ENCODE measurements at places on chromosomes 11 and 22. TPM values are rescaled to one million over a fixed set of nuclear protein-coding genes. Genes with fewer than 3 reads are reported as not detected.

Gene ZFTA
- 7.0 TPM for total RNA-seq

- no peak for DNase-seq
These were observed 7.8 kb downstream of the KCNA4 start for GRCh38 chr11:30009060-30009459.

DNA sequence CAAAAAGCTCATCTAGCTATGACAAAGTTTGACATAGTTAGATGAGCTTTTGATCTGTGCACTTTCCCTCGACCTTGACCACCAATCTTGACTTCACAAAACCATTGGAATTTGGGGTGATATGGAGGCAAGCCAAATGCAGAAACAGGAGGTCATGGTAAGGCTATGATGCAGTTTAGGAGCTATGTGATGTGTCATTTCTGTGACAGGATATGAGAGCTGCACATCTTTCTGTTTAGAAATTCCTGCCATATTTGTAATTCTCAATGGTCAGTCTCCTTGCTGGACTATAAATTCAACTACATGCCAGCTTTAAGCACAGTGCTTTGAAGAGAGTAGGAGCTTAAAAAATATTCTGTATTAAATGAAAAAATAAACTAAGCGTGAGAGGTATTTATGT is 12.9 kb downstream of the OR51B6 start:
- DNase-seq: no peak

GRCh38 chr11:61828629-61829407 is 718 bp downstream of the FADS2 start:
- DNase-seq: no peak

GRCh38 chr22:20414059-20414440 is 20.1 kb downstream of the ZNF74 start:
- no peak for DNase-seq

Gene KRTAP5-1
- not detected for total RNA-seq

Gene PTH
- not detected for total RNA-seq

Gene CSF2RB
- total RNA-seq: 0.13 TPM

Gene PLAAT2
- total RNA-seq: not detected

GRCh38 chr11:101363706-101364275 is 220.0 kb downstream of the TRPC6 start:
- no peak for DNase-seq

Gene CRYBB2
- not detected for total RNA-seq

DNA sequence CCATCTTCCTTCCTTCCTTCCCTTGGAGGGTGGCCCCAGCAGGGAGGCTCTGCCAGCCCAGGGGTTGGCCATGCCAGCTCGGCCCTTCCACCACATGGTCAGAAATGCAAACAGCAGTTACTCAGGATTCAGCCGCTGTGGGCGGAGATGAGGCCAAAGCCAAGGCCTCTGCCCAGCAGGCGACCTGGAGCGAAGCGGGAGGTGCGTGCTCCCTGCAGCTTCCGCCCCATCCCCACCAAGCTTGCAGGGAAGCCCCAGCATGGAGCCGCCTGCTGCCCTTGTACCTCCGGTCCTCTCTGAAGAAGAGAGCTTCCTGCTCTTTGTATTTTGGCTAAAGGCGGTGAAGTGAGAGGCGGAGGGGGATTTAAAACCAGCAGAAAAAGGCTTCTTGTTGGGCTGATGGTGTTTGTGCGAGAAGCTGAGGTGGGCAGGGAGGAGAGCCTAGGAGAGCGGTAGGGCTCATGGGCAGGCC is 50.4 kb downstream of the ANO1 start:
- DNase-seq: no peak

DNA sequence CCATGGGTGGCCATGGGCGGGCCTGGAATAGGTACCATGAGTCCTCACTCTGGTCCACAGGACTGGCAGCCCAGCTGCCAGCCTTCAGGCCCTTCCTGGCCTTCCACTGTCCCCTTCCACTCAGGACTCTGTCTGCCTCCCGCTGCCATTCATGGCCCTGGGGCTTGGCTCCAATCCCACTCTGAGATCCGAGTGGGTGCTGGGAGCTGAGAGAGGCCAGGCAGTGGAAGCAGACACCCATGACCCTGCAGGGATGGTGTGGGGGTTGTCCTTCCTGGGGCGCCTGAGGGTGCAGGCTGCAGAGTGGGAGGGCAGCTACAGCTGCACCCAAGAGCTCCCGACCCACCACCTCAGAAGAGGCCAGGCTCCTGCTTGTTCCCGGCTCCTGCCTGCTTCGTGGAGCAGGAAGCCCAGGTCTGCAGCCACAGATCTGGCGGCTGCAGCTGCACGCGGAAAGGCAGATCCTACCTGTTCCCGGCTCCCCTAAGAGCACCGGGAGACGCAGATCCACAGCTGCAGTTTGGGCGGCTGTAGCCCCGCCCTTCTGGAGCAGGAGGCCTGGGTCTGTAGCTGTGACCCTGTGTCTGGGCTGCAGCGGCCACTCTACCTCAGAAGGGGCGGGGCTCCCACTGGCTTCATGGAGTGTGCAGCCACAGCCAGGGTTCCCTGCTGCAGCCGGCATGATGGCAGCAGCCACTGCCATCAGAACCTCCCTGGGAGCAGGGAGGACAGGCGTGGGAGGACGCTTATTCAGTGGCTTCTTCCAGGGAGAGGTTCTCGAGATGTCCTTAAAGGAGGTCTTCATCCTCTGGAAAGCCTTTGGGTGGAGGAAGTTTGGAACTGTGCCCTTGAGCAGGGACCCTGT is 27.5 kb downstream of the IGHMBP2 start:
- no peak for DNase-seq

DNA sequence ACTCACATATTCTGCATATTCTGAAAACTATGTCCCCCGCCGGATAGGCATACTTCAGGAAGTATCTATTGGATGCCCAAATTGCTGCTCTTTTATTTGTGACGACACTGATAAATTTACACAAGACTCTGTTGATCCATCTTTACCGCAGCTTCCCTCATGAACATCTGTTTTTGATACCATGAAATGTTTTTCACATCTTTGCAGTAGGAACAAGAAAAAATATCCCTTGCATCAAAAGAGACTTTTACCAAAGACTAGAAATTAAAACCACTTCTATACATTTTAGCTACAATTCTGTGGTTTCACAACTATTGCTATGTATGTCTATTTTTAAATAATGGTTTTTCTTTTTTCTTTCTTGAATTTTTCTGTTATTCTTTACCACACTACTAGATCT is 15.3 kb downstream of the POU2AF2 start:
- no peak for DNase-seq

DNA sequence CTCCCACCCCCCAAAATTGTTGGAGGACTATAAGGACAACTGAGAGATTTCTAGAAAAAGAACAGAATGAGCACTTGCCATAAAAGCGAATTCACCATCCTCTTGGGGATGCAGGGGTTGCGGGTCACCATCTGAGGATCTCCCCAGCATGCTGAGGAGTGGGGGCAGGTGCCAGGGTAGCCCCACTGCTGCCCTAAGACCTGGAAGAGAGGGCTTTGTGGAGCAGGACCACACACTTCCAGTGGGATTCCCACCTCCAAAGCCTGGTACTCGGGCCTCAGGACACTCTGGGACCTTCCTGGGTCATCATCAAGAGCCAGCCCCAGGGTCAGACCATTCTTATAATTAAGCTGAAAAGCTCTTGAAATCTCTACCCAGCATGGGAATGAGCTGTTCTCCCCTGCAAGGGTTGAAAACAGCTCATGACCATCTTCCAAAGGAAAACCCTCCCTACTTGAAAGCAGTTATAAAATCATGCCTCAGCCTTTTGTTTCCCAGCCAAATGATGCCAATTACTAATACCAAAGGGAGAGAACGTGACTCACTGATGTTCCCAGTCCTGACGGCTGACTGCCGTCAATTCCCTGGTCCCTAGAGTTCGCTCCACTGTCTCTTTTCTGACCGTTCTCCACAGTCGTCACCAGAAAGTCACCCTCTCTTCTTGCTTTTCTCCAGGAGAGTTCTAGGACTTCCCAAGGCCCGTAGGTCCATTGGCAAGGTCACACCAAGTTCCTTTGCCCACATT is 76.8 kb upstream of the CREB3L1 start:
- DNase-seq: no peak

DNA sequence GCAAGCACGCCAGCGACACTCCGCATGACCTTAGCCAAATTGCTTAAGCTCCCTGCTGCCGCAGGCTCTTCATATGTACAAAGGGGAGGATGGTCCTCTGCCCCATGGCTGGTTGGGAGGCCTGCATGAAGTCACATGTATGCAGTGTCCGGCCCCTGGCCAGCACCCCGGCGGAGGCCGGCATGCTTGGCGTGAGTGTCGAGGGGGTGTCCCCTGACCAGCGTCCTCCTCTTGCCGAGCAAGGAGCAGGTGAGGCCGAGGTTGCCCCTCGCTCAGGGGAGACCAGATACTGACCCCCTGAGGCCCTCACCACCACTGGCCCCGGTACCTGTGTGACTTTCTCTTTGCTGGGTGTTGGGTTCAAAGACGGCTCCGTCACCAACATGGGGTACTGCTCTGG is 50.2 kb downstream of the DHCR7 start:
- DNase-seq: no peak

- no peak for DNase-seq
These were observed 99.8 kb upstream of the ALX4 start for GRCh38 chr11:44409558-44410236.

- no peak for DNase-seq
These were observed 32.4 kb downstream of the PIK3IP1 start for GRCh38 chr22:31259798-31260473.

DNA sequence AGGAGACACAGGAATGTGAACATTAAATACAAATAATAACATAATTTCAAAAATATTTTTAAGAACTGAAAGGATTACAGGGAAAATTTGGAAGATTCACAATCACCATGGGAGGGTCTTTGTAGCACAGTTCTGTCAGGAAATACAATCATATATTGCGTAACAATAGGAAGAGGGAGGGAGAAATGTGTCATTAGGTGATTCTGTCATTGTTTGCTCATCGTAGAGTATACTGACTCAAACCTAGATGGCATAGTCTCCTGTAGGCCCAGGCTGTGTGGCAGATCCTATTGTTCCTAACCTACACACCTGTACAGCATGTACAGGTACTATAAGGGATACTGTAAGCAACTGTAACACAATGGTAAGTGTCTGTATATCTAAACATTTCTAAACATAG is 330.4 kb downstream of the BRD1 start:
- no peak for DNase-seq

- no peak for DNase-seq
These were observed 247.8 kb upstream of the ZC3H12C start for GRCh38 chr11:109845437-109845836.

DNA sequence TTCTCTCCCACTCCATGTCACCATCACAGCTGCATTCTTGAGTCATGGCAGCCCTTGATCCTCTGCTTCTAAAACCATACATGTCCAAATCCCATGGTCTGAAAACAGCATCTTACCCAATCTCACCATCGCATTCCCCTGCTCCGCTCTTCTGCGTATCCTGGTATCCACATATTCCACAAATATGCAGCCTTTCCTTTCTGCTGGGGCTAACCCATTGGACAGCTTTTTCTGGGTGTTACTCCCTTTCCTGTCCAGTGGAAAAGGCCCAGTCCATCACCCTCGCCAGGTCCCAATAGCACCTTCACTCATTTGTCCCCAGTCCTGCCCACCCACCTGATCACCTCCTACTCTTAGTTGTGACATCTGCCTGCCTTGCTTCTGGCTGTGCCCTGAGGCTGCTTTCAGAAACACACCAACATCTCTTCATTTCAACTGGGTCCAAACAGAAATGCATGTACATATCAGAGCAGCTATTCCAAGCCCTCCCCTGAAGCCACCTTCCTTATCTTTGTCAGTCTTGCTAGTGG is 237.6 kb upstream of the TBCEL start:
- DNase-seq: no peak

DNA sequence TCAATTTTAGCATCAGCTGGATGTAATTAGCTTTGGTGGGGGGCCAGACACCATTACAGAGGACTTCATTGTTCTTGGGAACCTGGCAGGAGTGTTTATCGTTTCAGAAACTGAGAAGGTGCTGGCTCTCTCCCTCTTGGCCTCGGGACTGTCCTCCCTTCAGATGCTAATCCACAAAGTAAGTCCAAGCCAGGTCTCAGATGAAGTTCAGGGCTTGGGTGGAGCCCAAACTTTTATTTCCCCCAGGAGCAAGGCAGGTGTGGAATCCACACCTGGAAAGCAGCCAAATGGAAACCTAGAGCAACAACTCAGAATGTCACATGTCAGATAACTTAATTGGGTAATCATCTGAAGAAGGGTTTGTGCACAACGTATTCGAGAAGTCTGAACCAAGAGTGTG is 119.2 kb downstream of the ME3 start:
- DNase-seq: no peak

Gene SHANK3
- total RNA-seq: 0.07 TPM

Gene OR52I1
- total RNA-seq: not detected

DNA sequence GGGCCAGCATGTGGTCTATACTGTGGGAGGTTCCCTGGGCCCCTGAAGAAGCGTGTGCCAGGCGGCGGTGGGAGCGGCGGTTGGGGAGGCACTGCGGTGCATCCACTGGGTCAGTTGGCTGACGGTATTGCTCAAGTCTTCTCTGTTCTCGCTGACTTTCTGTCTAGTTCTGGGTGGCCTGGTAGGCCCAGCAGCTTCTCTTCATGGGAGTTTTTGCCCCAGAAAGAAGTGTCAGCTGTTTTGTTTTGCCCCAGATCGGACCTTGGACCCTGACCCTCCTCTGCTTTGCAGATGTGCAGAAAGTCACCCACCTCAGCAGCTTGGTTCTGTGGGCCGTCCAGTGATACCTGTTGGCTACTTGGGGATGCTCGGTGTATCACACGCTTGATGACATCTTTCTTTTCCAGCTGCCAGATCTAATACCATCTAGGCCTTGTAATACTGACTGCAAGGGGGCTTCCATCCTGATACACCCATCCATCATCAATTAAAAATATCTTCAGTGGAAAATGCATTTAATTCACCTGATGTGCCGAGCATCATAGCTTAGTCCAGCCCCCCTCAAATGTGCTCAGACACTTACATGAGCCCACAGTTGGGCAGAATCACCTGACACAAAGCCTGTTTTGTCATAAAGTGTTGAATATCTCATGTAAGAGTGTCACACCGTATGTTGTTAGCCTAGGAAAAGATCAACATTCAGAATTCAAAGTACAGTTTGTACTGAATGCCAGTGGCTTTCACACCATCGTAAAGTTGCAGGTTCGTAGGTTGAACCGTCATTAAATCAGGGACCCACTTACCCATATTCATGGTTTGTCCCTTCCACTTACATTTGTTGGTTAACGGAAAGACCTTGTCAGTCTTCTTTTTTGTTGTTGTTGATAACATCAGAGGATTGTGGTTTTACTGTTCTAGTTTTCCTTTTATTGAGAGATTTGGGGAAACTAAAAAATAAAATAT is 13.9 kb downstream of the ZBED4 start:
- DNase-seq: no peak

DNA sequence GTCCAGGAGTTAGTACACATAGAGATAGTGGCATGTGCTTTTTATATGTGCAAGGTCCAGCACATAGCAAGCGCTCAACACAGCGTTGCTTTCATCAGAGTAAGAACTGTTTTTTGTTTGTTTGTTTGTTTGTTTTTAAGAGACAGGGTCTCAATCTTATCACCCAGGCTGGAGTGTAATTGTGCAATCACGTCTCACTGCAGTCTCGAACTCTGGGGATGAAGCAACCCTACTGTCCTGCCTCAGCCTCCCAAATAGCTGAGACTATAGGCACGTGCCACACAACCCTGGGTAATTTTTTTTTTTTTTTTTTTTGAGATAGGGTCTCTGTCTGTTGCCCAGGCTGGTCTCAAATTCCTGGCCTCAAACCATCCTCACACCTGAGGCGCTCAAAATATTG is 10.8 kb downstream of the TCN2 start:
- no peak for DNase-seq
